ENCODE measurements at places on chromosomes 12 and 14.

- peak; percentile 6 for DNase-seq
Observed at GRCh38 chr14:64387232-64387781, 846 bp upstream of the MTHFD1 start.

- DNase-seq, result no peak
Observed at GRCh38 chr14:99718811-99719192, 34.7 kb downstream of the CYP46A1 start.

- no peak for DNase-seq
Observed at GRCh38 chr14:75402867-75403413, 24.9 kb upstream of the JDP2 start.

GRCh38 chr12:46944088-46944487 is 118.3 kb upstream of the SLC38A4 start:
- no peak for DNase-seq

GRCh38 chr12:64678835-64679234 is 68.5 kb downstream of the RASSF3 start:
- no peak for DNase-seq

- no peak for DNase-seq
Observed at GRCh38 chr14:88481794-88482193, 73.0 kb downstream of the PTPN21 start.

GRCh38 chr12:109706747-109707469 is 6.7 kb upstream of the FAM222A start:
- DNase-seq, result no peak

- no peak for DNase-seq
Observed at GRCh38 chr12:13836099-13836498, 145.3 kb downstream of the GRIN2B start.

DNA sequence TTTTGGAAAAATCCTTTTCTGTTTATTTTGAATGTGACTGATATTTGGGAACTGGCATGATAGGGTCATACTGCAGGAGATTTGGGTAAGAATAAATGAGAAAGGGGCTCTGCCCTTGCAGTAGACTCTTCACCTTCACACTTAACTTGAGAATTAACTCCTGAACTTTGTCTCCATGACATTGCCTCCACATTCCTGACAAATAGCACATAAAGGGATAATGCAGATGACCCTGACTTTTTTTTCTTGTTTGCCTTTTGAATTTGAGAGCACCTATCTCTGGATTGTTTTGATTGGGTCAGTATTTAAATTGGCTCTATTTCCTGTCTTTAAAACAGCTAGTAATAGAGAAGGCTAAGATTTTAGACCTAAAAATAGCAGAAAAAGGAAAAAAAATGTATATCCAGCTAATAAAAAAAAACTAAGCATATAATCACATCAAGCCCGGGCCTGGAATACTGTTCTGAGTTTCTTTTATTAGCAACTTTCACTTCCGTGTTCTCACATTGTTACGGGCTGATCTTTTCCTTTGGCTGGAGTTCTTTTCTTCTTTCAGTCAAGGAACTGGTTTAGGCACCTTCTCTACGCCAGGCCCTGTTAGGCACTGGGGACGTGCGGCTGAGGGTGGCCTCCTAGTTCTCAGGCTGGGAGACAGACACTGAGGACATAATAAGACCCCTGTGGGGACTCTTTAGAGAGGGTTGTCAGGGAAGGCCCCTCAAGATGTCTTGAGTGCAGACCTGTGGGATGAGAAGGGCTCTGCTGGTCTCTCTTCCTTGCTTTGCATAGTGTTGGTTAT is 53.1 kb upstream of the GNPNAT1 start:
- DNase-seq, result no peak

- DNase-seq, result no peak
Observed at GRCh38 chr14:28298156-28298555, 468.4 kb upstream of the FOXG1 start.

DNA sequence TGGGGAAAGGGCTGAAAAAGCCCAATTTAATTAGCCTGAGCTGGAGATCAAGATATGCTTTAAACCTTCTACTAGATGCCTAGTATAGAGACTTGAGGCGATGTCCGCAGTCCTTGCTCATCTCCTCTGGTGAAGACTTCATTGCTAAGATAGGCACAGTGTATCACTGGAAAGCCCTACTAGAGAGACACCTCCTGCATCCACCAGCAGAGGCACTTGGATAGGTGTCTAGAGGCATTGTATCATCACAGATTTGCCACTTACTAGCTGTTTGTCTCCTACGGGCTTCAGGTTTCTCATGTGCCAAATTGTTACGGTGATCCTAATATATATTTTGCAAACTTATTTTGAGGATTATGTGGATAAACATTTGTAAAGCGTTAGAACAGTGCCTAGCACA is 1048.5 kb downstream of the GALC start:
- DNase-seq, result no peak

- no peak for DNase-seq
Observed at GRCh38 chr12:111410431-111411184, 4.9 kb downstream of the SH2B3 start.

- DNase-seq, result no peak
Observed at GRCh38 chr14:32818581-32818980, 120.1 kb upstream of the NPAS3 start.

DNA sequence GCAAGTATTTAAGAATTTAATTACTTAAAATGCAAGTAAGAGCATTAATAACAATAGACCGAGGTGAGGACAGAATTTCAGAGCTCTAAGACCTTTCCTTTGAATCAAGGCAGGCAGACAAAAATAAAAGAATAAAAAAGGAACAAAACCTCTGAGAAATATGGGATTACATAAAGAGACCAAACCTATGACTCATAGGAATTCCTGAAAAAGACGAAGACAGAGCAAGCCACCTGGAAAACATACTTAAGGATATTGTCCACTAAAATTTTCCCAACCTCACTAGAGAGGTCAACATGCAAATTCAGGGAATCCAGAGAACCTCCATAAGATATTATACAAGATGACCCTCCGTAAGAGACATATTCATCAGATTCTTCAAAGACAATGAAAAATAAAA is 325.1 kb downstream of the AEBP2 start:
- no peak for DNase-seq

GRCh38 chr12:47194501-47194900 is 114.7 kb upstream of the AMIGO2 start:
- no peak for DNase-seq

- peak; percentile 61 for DNase-seq
Observed at GRCh38 chr12:49358483-49359141, 8.7 kb upstream of the SPATS2 start.

DNA sequence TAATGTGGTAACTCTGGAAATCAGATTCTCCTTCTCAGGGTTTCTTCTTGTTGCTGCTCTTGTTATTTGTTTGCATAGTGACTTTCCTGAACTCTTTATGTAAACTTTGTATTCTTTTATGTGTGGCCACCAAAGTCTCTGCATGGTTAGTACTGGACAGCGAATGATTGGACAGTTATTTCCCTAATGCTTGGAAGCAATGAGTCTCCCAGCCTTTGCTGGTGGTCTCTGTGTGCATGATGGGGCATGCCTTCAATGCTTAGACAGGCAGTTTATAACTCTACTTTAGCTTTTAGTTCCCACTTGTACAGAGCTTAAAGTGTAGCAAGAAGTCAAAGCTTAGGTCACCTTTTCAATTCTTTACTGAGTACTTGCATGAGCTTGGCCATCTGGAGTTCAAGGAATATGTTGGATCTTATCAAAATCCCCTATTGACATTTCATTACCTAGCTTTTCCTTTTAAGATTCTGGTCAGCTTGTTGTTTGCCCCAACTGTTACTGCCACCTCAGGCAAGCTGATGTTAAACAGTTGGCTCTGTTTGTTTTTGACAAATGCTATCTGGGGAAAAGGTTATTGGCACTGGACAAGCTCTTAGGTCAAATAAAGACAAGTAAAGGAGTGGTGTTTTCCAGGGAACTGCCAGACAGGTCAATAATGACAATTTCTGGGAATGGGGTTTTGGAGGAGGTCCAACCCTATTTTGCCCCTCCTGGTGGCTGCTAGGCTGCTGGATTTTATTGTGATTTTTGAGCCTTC is 12.3 kb downstream of the CCDC91 start:
- peak; percentile 24 for DNase-seq

DNA sequence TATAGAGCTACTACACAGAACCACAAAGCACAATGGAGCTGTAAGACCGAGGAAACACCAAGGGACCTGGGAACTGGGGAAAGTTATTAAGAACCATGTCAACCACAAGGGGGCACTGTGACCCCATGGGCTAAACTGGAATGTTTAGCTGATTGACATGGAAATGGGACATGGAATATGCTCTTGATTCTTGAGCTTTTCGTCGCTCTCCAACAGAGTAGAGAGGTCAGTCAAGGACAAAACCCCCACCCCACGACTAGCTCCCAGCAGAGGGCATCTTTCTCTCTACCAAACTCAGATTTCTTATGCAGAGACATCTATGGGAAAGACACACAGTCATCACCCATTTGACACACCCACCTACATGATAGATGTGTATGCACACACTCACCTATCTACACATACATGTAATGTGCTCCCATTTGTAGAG is 10.1 kb downstream of the NDRG2 start:
- peak; percentile 84 for DNase-seq

All from LoVo (cell line).